GM10248 (cell line): ENCODE measurements at places on chromosomes 11 and 22.

DNA sequence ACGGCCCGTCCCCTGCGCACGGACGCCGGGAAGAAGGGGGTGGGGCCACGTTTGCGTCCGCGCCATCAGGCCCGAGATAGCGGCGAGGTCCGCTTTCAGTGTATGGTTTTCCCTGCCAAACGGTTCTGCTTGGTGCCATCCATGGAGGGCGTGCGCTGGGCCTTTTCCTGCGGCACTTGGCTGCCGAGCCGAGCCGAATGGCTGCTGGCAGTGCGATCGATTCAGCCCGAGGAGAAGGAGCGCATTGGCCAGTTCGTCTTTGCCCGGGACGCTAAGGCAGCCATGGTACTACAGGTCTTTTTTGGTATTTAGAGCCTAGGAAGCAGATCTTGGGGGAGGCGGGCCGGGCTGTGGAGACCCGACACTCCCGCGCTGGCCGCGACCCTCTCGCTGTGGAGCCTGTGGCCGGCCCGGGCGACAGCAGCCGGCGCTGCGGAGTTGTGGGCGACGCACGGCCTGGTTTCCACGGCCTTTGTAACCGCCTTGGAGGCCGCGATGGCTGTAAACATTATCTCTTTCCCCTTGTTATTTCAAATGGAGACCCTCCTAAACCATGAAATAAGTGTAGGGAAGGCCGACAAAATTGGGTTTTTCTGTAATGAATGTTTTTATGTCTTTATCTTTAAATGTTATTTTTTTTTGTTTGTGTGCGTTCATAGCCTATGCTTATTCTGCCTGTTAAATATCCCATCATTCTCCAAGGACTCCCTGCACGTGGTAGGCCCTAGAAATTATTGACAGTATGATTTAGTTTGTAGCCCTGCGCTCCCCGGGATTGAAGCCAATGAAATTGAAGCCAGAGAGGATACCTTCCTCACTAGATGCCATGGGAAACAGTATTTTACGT is at the start of gene AASDHPPT:
TSS of gene AASDHPPT (plus strand) at position 54 of the 847 bp plus-strand sequence. CDS start at position 103, 49 bp downstream.
- no peak for DNase-seq

GRCh38 chr11:89065066-89065465 is 716 bp downstream of the GRM5 start:
- no peak for DNase-seq

DNA sequence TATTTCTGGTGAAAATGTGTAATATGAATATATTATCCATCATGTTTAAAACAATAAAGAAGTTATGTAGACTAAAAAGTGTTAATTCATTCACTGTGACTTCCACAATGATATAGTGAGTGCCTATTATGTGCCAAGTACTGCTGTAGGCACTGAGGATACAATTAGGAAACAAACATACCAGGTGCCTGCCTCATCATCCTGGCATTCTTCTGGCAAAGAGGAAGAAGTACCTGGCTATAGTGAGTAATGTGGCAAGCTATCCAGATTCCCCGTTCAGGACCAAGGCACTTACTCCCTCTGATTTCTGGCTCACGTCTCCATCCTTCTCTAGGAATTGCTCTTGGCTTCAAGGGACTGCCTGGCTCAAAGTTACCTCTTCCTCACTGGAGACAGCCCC is 77.5 kb upstream of the CLMP start:
- DNase-seq = no peak

- no peak for DNase-seq
Measured at GRCh38 chr22:44413211-44413610, 84.8 kb downstream of the RTL6 start.

DNA sequence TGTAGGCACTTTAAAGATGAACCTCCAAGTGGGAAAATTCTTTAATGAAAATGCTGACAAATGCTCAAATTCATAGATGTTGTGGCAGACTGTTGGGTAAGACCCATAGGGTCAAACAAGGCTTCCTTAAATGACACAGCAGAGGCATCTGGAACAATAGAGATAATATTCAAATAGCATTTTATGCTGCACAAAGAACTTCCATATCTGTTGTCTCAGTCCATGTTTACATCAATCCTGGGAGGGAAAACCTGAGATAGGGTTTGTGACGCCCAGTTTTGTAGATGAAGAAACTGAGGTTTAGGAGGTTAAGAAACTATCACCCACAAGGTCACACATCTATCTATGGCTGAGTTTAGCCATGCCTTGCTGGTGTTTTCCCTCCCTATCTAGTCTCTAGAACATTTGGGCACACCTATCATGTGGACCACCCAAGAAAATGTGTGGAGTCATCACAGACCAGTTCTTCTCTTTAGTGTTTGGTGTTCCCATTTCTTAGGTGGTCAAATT is 106.4 kb downstream of the EHF start:
- no peak for DNase-seq

DNA sequence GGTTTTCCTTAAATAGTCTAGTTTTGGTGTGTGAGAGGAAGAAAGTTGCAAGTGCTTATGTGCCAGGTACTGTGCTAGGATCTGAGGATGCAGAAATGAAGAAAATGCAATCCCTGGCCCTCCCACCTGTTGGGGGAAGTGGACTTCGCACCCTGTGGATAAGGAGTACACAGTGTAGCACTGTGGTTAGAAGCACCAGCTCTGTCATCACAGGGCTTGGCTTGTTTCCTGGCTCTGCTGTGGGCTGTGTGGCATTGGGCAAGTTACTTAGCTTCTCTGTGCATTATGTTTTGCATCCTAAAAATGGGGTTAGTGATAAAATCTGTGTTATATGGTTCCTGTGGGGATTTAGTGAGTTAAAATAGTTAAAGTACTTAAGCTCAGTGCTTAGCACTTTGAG is 68.2 kb downstream of the ENDOD1 start:
- no peak for DNase-seq

DNA sequence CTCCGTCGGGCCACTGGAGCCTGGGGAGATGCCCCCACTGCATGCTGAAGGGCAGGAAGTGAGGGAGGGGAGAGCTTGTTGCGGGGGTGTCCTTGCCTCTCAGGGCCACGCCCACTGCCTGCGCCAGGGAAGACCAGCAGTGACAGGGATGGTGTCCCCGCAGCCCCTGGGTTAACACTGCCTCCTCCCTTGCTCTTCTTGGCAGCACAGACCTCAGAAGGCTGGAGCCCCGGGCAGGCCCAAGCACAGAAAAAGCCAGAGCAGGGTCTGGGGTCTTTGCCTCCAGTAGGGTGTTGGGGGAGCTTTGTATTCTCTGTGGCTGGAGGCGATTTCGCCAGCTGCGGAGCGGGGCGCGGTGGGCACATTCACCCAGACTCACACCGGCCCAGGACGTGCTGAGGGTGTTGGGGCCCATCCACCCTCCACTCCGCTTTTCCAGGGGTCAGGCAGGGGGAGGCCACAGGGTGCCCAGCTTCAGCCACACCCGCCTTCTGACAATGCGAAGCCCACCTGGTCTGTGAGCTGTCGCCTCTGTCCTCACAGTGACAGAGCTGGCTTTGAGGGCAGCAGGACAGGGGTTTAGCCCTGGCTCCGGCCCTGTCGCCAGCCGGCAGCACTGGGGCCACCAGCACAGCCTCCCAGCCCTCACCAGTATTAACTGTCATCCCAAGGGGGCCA is 83.7 kb downstream of the CDKN1C start:
- no peak for DNase-seq

DNA sequence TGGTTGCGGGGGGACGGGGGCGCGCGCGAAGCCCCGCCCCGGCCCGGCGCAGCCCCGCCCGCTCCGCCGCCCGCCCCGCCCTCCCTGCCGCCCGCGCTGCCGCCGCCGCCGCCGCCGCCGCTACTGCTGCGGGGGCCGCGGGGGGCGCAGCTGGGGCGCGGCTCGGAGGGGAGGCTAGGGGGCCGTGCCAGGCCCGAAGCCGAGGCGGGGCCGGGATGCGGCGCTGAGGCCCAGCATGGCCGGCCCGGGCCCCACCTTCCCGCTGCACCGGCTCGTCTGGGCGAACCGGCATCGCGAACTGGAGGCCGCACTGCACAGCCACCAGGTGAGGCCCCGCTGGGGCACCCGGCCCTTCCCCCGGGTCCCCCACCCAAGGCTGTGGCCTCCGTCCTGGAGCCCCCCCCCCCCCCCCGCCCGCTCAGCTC is at the start of gene ANKRD13D:
TSS of gene ANKRD13D (plus strand) at position 78 of the 425 bp plus-strand sequence. CDS start at position 236, 158 bp downstream.
- DNase-seq = peak; percentile 90

DNA sequence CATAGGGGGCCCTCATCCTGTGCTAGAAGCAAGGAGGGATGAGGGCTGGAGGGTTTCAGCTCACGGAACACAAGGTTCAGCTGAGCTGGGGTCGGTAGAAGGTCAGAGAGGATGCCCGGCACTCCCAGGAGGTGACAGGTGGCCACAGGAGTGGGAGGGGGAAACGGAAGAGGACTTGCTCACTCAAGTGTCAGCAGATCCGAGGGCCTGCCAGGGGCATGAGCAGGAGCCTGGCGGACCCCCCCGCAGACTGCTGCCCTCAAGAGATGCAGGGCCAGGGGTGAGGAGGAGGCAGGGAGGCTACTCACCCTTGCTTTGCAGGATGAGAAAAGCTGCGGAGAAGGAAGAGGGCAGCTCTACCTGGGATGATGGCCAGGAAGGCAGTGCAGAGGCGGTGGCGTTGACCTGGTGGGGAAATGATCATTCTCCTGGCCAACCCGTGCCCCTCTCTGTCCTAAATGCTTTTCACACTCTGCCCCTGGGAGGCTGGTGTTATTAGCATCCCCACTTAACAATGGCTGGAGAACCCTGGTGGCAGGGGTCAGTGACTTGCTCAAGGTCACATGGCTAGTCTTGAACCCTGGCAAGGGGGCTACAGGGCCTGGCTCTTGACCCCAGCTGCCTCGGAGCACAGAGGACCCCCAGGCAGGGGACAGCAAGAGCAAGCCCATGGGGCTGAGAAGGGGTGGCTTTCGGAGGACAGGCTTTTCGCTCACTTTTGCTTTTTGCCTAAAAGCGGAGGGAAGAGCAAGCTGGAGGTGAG is 30.1 kb upstream of the CSNK1E start:
- DNase-seq = no peak

DNA sequence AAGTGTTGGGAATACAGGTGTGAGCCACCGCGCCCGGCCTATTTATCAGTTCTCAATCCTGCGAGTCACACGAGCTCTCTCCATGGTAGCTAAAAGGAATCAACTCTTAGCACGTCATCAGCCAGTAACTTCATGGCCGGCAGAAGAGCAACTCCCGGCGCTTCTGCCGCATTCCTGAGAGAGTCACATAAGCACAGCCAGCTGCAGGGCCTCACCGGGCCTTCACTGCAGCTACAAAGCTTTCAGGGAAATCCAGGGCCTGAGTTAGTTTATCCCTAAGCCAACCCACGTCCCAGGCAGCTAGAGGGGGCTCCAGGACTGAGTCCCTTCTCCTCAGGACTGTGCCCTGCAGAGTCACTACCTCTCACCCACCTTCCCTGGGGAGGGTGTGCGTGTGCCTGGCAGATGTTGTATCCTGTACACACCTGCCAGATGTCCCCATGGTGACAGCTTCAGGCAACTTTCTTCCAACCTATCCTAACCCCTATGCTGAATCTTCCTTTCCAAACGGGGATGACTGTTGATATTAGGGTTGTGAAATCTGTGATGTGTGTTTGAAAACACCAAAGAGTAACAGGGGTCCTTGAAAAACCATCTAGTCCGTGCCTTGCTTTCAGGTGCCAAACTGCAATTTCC is 45.9 kb upstream of the ARFGAP3 start:
- DNase-seq = no peak

DNA sequence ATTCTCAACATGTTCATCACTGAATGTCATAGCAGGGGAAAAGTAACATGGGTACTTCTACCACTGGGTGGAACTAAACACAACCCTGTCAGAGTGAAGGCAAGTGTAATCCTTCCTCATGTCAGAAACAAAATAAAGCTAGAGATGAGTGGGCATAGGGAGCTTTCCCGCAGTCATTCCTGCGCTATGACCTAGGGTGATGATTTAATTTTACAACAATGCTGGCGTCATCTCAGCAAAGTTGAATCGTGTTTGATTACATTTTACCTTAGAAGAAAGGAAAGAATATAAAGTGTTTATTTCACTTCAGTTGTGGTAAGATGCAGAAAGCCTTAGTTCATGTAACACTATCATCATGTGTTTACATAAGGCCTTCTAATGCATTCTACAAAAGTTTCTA is 355.6 kb downstream of the METTL15 start:
- no peak for DNase-seq

- DNase-seq = no peak
Measured at GRCh38 chr11:117484156-117484555, 156.5 kb downstream of the CEP164 start.

DNA sequence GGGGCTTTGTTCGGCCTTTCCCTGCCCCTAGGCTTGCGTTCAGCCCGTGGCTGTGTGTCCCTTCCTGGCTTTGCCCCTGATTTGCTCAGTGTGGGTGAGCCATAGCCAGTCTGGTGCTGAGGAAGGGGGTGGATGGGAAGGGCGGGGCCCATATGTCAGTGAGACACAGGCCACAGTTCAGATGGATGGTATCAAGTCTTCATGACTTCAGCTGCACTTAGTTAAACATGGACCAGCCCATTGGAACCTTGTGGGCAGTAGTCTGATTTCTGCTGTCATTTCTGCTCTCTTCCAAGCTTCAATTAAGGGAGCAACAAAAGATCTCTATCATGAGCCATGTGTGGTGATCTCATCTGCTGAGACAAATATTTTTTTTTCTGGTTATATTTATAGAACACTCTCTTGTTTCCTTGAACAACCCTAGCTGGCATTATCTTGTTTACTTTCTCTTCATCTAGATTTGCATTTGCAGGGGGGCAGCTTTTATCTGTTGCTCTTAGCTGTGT is 21.6 kb upstream of the PEX26 start:
- peak; percentile 46 for DNase-seq

DNA sequence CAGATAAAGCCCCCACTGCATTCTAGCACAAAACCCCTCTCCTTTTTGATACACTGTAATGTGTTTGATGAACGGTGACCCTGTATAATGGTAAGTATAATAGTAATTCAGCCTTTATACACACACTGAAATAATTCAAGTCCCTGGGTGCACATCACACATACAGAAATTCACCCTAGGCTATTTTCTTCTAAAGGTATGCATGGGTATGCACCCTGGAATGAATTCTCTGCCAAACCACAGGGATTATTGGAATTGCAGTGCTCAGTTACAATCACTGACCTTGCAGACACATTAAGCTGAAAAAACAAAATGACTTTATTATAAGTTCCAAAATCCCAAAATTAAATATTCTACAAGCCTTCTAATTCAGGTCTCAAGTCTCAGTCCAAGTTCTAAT is 245.9 kb upstream of the FAT3 start:
- DNase-seq = no peak

GRCh38 chr22:48091060-48091650 is 1328.7 kb downstream of the TBC1D22A start:
- no peak for DNase-seq

DNA sequence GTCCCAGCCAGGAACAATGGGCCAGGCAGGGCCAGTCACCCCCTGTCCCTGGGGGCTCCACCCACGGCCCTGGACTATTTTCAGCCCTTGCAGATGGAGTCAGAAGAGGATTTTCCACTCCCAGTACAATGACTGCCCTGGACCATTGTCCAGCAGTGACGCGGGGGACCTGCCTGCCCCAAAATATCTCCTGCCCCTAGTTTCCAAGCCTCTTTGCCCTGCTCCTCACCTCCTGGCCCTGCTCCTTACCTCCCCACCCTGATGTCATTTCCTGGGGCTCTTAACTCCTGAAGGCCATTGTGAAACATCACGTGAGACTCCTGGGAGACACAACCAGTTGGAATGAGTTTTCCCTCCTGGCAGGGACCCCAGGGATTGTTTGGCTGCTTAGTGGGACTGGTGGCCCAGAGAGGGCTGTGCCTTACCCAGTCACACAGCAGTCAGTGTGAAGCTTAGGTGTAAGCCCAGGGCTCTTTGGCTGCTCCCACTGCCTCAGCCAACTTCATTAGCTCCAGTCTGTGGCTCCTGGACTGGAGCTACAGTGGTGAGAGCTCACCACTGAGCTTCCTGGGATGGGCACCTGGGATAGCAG is 22.2 kb downstream of the P2RY2 start:
- DNase-seq = no peak
